ENCODE measurements at places on chromosomes 1 and 21. TPM values are rescaled to one million over a fixed set of nuclear protein-coding genes. Genes with fewer than 3 reads are reported as not detected.

THEMIS2 gene
- 3.2 TPM for total RNA-seq

MRPS21 gene
- 43.4 TPM for total RNA-seq

PGLYRP4 gene
- not detected for total RNA-seq

COL11A1 gene
- total RNA-seq: 46.7 TPM

ZNF593OS gene
- total RNA-seq: not detected

AIRE gene
- not detected for total RNA-seq

RHD gene
- total RNA-seq: not detected

GALE gene
- total RNA-seq: 12.0 TPM

AMY1B gene
- not detected for total RNA-seq

AHCYL1 gene
- 31.7 TPM for total RNA-seq

OR2T29 gene
- total RNA-seq: not detected

C8A gene
- not detected for total RNA-seq

AJAP1 gene
- not detected for total RNA-seq

S100A14 gene
- total RNA-seq: not detected

TMEM52 gene
- total RNA-seq: 1.3 TPM

MCOLN3 gene
- total RNA-seq: not detected

HFM1 gene
- 0.17 TPM for total RNA-seq

DYRK1A gene
- total RNA-seq: 23.6 TPM

CRYZ gene
- total RNA-seq: 20.7 TPM

LYPD8 gene
- not detected for total RNA-seq

CDKN2C gene
- 8.3 TPM for total RNA-seq

TAF1A gene
- 4.2 TPM for total RNA-seq

KRTAP7-1 gene
- not detected for total RNA-seq

ANGPTL1 gene
- total RNA-seq: 43.1 TPM

CSF3R gene
- total RNA-seq: not detected

SSX2IP gene
- total RNA-seq: 7.1 TPM

TNFRSF4 gene
- total RNA-seq: not detected

GRIK3 gene
- not detected for total RNA-seq

GNPAT gene
- 27.9 TPM for total RNA-seq

PLA2G2A gene
- total RNA-seq: 2.0 TPM

RGSL1 gene
- total RNA-seq: not detected

VANGL2 gene
- total RNA-seq: 0.60 TPM

THEM5 gene
- not detected for total RNA-seq

TNFSF4 gene
- total RNA-seq: 1.4 TPM
